Daoy (cell line): ENCODE measurements at places on chromosomes 12 and 14. TPM values are rescaled to one million over a fixed set of nuclear protein-coding genes. Genes with fewer than 3 reads are reported as not detected.
A peak's percentile ranks its signal among the peaks of the same experiment; 100 is the strongest.

RHEBL1 gene
- total RNA-seq = 6.3 and 11.0 TPM in 2 replicates

DNA sequence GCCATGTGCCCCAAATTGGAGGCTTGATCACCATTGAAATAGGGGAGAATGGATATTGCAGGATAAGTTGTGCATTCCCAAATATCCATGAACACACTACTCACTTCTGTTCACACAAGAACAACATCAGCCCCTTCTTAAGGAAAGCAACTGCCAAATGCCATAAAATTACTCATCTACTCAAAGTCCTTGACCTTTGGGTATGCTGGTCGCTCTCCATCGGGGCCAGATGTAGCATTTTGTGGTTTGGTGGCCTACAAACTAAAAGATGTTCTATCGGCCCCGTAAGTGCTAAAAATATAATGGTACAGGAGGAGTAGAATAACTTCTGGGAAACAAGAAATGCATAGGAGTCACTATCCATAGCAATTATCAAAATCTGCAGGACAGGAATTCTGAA, 362.6 kb downstream of the AEBP2 start:
- no peak for DNase-seq

NRIP2 gene
- total RNA-seq = not detected in 2 replicates

LRRC74A gene
- not detected in 2 replicates for total RNA-seq

DNA sequence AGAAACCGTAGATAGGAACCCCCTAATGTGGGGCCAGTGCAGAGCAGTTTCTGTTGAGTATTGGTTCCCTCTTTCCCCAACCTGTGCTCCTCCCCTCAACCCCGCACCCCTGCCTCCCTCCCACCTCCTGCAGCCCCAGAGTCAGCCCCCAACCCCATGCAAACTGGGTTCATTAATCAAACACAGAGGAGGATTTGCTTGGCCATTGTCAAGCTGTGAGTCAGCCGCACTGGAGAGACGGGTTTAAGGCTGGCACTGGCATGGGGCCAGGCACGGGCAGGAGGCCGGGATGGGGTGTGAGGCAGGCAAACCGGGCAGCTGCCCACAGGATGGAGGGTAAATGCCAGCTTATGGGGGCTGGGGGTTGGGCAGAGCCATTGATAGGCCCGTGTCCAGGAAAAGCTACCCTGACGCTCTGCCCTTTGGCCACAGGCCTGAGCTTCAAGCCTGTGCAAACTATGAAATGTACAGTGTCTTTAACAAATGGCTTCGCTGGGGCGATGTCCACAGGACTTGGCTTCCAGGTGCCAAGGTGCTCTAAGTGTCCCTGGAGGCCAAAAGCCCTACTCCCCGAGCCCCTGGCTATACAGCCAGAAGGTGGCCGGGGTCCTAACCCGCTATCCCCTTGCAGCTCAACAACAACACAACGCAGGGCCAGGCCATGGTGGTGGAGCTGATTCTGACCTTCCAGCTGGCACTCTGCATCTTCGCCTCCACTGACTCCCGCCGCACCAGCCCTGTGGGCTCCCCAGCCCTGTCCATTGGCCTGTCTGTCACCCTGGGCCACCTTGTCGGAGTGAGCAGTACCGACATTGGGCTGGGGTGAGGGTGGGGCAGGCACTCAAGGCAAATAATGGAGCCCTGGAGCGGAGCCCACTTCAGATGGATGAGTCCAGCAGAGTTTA, 1.4 kb downstream of the AQP5 start:
- peak; percentile 80 for DNase-seq

DNA sequence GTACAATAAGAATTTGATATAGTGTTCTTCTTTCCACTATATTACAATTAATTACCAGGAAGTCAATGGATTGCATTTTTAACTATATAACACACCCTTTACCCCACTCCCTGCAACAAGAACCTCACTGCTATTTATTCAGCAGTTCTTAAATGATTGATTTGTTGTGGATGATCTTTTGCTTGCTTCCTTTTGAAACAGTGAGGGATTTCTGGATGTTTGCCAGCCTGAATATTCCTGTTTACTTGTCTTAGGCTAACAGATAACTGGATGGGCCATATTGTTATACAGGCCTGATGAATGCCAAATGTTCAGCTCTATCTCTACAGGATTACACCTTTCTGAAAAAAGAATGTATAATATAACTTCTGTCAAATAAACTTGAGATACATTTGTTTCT, 497.6 kb downstream of the APAF1 start:
- DNase-seq = no peak

DNA sequence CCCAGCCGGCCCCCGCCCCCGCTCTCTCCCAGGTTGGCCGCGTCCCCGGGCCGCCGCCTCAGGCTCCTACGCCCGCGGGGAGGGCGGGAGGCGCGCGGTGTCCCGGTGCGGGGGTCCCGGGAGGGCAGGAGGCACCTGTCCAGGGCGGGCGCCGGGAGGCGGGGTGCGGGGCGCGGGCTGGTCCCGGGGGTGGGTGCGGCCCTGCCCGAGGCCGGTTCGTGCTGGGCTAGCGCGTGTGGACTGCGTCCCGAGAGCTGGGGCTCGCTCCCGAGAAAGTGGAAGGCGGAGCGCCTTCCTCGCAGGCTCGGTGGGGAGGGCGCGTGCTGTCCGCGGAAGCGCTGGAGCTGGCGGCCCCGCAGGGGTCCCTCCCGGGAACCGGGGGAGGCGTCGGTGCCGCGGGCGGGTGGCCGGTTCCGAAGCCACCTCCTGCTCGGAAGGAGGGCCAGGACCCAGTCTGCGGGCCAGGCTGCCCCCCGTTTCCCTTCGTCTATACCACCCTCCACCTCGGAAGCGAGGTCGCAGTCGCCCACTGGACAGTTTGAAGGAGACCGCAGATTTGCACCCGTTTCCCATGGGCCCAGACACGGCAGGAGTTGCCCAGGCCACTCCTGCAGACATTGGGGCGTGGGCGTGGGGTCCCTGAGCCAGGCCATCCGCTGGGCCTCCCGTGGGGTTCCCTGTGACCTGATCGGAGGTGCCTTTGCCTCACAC, 636 bp downstream of the ZFYVE21 start:
- DNase-seq = peak; percentile 39

KRT83 gene
- total RNA-seq = not detected in 2 replicates

VRTN gene
- total RNA-seq = not detected in 2 replicates

DNA sequence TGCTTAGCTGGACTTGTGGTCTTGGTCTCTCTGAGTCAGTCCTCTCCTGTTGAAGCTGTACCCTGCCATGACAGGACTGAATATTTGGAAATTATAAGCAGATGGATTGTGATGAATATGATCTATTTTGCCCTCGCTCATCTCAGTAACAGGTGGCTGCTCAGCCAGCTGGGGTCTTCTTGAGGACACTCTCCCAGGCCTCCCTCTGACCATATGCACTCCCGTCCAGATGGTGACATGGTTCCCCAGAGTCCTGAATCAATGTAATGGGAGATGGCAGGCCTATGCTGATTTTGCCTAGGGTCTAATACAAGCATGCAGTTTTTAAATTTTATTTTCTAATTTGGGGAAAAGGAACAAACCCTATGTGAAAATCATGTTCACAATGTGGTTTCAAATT, 63.1 kb upstream of the TRHDE start:
- DNase-seq = no peak

CCDC60 gene
- total RNA-seq = not detected in 2 replicates

GRCh38 chr14:89571491-89571890, 154.5 kb upstream of the FOXN3 start:
- no peak for DNase-seq

DNA sequence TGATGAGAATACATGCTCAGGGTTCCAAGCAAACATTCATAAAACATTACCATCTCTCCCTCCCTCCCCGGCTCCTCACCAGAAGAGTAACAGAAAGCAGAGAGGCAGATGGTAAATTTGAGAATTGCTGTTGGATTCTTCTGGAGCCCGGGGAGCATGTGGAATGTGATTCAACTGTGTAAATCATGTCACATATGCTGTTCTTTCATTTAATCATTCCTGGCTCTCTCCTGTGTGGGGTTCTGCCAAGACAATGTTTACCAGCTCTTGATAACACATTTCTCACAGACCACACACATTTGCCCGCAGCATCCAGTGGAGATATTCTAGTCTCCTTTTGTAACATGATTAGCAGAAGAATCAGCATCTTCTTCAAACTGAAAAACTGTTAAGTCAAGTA, 23.4 kb upstream of the NR2C1 start:
- peak; percentile 79 for DNase-seq

DNA sequence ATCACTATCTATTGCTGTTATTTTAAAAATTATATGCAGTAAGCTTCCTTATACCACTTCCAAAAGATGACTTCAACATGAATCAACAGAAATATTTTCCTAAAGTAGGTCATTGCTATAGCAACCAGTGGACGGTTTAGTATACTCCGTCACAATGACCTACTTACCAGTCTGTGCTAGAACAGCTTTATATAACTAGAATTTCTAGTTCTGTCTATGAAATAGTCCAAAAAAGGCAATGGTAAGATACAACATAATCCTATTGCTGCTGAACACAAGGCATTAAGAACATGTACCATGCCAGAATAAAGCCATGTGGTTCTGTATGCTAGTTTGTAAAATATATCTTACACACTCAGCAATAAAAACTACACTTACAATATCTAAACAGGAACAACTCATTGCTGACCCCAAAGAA, 40.7 kb upstream of the MTERF2 start:
- DNase-seq = peak; percentile 80

GRCh38 chr14:102551995-102552705, 40.3 kb upstream of the RCOR1 start:
- DNase-seq = peak; percentile 93

RPL10L gene
- total RNA-seq = 6.9 and 15.7 TPM in 2 replicates

GRCh38 chr12:51187370-51187987, 14.5 kb upstream of the TFCP2 start:
- no peak for DNase-seq

- no peak for DNase-seq
Observed at GRCh38 chr12:116360579-116361413, 83.3 kb upstream of the MED13L start.

DNA sequence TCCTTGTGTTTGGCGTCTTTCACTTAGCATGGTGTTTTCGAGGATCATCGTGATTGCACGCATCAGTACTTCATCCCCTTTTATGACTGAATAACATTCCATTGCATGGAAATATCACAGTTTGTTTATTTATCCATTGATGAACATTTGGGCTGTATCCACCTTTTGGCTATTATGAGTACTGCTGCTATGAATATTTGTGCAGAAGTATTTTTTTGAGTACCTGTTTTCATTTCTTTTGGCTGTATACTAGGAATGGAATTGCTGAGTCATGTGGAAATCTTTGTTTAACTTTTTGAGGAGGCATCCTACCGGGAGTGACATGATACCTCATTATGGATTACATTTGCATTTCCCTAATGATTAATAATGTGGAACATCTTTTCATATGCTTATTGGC, 66.4 kb downstream of the WNK1 start:
- no peak for DNase-seq

- no peak for DNase-seq
Observed at GRCh38 chr14:25252793-25253192, 202.8 kb upstream of the STXBP6 start.

GRCh38 chr14:92613008-92613658, 99.6 kb downstream of the RIN3 start:
- DNase-seq = peak; percentile 57

- no peak for DNase-seq
Observed at GRCh38 chr12:109998241-109998903, 858 bp upstream of the ANKRD13A start.
